Activated T-cell treated with anti-CD3 and anti-CD28 coated beads for 1 hour (primary cell): ENCODE measurements at places on chromosomes 7 and 10.

DNA sequence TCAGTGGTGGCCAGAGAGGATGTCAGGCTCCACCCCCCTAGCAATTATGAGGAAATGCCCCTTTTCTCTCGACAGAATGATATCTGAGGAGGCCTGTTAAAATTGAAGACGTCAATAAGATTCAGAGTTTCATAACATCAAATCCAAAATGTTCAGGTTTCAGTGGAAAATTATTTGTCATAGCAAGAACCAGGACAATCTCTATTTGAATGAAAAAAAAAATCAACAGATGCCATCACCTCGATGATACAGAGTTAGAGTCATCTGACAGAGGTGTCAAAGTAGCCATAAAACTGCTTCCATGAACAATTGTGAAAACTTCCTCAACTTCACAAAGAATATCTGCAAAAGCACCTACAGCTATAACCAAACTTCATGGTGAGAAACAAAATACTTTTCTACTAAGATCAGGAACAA, 7.7 kb downstream of the TMEM273 start:
- no peak for DNase-seq

- DNase-seq, result no peak
Observed at GRCh38 chr10:120431251-120431651, 25.8 kb upstream of the PLPP4 start.

DNA sequence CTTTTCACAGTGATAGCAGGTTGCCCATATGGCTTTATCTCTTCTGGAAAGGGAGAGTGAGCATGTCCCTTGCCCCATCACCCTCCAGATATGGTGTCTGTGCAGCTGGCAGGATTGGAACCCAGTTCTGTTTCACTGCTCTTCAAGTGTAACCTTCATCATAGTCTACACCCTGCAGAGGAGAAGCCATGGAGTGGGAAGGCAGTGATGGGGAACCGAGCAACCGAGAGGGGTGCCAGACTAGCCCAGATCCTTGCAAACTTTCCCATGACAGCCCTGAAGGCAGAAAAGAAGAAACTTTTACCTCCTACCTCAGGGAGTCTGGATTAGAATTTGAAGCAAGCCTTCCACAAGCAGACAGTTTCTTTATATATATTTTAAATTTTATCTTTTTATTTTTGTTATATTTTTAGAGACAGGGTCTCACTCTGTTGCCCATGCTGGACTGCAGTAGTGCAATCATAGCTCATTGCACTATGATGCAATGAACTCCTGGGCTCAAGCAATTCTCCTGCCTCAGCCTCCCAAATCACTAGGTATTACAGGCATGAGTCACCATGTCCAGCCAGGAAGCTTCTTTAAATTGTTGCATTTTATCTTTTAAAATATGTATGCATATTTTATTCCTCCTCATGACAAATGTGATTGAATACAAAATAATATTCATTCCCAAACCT, 133.3 kb downstream of the KCNMA1 start:
- DNase-seq, result no peak

- DNase-seq, result no peak
Observed at GRCh38 chr7:48213226-48213625, 42.0 kb downstream of the ABCA13 start.

GRCh38 chr7:11172835-11173234, 199.2 kb downstream of the PHF14 start:
- DNase-seq, result no peak

- DNase-seq, result no peak
Observed at GRCh38 chr7:137836541-137836940, 10.2 kb downstream of the DGKI start.

DNA sequence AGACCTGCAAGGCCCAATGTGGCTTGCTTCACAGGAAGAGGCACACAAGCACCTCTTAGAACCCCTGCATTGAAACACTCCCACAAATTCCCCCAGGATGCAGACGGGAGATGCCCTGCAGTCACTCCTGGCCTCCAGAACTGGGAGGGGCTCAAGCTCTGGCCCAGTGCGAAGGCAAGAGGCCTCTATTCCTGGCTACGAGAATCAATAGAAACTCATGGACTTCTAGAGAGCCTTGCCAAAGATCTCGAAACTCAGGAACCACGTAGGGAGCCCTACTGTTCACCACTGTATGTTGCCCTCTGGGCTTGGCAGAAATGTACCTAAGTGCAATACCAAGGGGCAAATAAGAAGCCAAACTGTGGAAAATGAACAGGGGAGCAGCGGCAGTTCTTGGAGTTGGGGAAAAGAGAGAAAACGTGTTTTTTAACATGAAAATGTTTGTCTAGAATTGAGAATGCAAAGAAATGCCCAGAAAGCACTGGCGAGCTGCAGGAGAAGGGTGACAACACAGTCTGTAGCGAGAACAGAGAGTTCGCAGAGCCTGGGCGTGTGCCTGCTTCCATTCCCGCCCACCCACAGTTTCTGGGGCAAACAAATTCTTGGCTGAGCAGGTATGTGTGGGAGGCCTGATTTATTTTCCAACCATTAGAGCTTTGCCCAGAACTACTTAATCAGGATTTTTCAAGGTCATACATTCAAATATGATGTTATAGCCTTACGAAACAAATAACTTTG, 260.5 kb upstream of the KLF14 start:
- DNase-seq, result no peak

- DNase-seq, result no peak
Observed at GRCh38 chr10:122560279-122560804, at the start of gene DMBT1. Gene DMBT1, plus strand, starts transcription at chr10:122560754. Its CDS starts 17 bp downstream, at chr10:122560771.

DNA sequence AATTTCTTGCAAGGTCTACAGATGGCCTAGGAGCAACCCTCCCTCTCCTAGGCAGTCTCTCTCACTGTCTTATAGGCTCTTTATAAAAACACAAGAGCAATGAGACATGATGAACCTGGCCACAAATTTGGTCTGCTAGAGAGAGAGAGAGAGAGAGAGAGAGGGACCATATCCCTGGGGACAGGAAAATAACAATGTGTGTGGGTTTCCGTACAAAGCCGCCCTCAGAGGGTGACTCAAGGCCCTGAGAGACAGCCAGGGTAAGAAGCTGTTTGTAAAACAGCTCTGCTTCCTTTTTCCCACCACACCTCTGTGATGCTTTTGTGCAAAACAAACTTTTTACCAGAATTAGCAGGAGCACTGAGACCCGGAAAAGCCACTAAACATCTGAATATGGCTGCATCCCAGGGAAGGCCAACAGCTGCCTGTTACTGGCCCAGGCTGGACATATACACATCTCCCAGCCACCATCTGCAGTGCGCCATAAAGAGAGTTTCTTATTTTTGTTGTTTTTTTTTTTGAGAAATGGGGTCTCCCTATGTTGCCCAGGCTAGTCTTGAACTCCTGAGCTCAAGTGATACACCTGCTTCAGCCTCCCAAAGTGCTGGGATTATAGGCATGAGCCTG, 18.4 kb downstream of the GIMAP5 start:
- DNase-seq, result peak; percentile 55

- DNase-seq, result peak; percentile 15
Observed at GRCh38 chr10:22713853-22714478, 412 bp downstream of the PIP4K2A start.

- peak; percentile 54 for DNase-seq
Observed at GRCh38 chr10:91163869-91164474, 56.5 kb upstream of the PCGF5 start.

DNA sequence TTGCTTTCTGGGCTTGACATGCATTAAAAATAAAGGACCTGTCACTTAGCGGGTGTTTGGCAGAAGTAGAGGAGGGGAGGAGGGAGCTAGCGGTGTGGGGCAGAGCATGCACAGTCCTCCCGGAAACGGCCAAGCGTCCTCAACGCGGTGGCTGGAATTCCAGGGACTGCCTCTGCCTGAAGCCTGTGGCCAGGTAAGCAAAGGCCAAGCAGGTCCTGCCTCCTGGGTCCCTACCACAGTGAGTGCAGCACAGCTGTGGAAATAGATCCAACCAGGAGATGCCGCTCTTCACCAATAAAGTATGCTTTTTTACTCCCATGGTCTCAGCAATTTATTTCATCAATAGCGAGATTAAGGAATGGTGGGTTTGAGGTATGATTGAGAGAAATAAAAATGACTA, 323.4 kb downstream of the WDR37 start:
- no peak for DNase-seq

GRCh38 chr7:138981332-138982203, at the start of gene KIAA1549:
Gene KIAA1549, minus strand, starts transcription at chr7:138981389. Its CDS starts 120 bp downstream, at chr7:138981269.
- DNase-seq, result peak; percentile 22

DNA sequence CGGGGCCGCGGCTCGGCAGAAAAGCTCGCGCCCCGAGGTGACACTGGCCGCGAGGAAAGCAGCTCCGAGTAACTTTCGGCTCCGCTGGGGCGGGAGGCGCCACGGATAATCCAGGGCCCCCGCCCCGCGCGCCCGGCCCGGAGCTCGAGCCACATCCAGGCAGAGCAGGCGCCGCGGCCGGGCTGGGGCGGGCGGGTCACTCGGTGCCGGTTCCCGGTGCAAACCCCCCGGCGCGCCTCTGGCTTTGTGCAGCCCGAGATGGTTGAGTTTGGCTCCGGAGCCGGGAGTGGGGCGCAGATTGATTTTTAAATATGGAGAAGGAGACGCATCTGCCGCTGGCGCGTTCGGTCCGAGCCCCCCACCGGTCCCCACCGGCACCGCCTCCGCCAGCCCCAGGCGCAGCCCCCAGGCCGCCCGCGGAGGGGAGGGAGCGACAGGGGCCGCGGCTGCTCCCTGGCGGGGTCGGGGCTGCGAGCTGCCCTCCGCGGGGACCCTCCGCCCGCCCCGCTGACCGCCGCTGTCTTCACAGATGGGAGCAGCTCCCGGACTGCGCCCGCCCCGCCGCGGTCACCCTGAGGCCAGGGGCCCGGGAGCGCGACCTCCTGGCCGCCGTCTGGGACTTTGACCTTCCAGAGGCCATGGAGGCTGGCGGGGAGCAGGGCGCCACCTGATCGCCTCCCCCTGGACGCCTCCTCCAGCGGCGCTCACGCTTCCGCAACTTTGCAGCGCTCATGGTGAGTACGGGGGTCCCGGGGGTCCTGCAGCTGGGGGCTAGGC, 643 bp downstream of the ADGRA1 start:
- no peak for DNase-seq

GRCh38 chr10:76583711-76584161, 1053.9 kb downstream of the KCNMA1 start:
- DNase-seq, result no peak

GRCh38 chr10:90451283-90451682, 406.6 kb downstream of the HTR7 start:
- DNase-seq, result no peak

- no peak for DNase-seq
Observed at GRCh38 chr7:116912269-116912909, 40.9 kb upstream of the ST7 start.

- no peak for DNase-seq
Observed at GRCh38 chr7:47739301-47739875, 157.5 kb upstream of the TNS3 start.

DNA sequence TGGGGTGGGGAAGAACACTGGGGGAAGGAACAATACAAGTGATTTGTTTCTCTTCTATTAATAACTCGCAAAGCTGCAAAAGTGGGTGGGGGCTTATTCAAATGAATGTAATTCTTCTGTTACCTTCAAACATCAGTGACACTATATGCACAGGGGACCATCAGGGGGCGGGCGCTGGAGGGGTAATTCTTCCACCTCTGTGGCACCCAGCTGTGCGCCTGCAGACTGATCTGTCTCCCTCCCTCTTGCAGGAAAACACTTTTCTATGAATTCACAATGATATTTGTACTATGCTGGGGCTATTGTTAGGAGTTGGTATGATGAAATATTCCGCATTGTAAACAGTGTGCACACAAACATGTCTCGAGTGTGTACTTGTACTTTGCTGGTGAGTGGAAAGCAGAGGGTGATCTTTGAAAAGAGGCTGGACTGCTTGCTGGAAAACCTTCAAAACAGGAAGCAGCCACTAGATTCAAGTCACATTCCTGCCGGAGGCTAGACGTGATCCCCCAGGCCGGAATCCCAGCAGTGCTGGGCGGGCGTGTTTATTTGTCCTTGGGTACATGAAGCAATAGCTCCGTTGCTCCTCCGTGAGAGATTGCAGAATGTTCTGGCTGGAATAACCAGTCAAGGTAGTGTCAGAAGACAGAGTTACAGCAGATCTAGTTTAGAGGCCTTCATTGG, 15.8 kb upstream of the BNIP3 start:
- no peak for DNase-seq

DNA sequence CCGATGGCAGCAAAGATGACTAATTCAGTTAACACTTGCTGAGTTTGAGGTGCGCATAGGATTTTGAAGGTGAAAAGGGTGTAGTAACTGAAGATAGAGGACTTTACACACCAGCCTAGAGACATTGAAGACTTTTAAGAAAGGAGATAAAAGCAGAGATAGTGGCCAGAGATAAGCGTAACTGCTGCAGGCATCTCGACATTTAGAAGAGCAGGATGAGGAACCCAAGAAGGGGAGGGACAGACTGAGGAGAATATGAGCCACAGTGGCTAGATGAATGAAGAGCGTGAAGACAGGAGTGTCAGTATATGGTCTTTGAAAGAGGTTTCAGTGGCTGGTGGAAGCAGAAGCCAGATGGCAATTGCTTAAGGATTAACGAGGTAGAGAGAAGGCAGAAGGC, 71.6 kb downstream of the CELF2 start:
- DNase-seq, result no peak

DNA sequence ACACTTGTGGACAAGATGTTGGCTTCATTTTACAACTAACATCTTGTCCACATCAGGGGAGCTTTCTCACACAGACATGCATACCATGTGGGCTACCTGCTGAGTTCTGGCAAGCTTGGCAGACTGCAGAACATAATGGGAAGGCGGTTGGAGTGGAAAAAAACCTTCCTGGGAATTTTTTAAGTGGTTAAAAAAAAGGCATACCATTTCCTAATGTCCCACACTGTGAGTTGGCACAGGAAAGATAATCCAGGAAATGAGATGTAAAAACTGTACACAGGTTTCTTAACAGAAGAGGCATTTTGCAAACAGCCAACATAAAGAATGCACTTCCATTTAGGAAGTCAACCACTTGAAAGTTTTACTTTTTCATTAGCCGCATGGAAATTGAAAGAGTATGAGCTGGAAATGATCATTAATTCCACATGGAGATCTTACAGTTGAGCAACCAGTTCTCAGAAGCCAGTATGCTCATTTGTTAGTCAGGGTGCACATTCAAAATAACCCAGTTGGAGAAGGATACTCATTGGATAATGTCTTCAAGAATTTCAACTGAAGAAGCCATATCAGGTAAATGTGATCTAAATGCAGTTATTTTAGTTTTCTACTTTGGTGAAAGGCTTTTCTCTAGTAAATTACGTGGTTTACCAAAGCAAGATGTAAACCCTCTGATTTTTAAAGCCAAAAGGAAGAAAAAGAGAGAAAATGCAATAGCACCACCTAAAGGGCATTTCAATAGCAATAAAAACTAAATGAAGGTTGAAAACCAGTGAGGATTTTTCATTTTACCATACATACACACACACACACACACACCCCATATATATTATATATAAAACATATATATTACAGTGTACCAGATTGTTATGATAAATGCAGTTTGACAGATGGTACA, 194.0 kb downstream of the TAX1BP1 start:
- no peak for DNase-seq

- no peak for DNase-seq
Observed at GRCh38 chr10:78806681-78807221, 262.0 kb upstream of the ZMIZ1 start.

DNA sequence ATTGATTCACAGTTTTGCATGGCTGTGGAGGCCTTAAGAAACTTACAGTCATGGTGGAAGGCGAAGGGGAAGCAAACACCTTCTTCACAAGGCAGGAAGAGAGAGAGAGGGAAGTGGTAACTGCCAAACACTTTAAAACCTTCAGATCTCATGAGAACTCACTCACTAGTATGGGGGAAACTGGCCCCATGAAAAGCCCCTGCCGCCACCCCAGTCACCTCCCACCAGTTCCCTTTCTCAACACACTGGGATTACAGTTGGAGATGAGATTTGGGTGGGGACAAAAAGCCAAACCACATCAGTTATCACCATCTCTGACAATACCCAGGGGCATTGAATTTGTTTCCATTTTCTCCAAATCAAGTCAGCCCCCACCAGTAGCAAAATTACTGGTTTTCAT, 740.4 kb downstream of the GATA3 start:
- DNase-seq, result no peak
